ENCODE measurements at places on chromosomes 7 and 10.

- no peak for DNase-seq
These were observed 274.2 kb downstream of the ADARB2 start for GRCh38 chr10:1462994-1463633.

DNA sequence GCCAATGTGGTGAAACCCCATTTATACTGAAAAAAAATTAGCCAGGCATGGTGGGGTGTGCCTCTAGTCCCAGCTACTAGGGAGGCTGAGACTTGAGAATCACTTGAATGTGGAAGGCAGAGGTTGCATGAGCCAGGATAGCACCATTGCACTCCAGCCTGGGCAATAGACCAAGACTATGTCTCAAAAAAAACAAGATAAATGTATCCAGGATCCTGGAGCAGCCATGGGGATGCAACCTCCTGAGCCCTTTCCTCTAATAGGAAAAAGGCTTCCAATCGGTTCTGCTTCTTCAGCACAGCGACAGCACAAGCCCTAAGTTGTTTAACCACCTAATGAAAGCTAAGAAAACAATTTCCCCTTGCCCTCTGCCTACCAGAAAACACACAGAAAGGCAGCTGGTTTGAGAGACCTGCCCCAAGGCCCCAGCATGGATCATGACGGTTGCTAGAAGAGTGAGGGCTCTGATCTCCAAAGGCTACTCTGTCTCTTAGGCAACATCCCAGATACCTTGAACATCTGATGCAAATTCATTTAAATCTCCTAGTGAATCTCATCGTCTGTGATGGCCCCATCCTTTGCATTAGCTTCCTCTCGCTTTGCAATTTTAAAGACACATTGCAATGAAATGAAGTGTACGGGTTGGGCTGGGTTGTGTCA lies 220.8 kb downstream of the ARHGAP21 start:
- no peak for DNase-seq

GRCh38 chr10:64206409-64206808 lies 685.2 kb downstream of the REEP3 start:
- DNase-seq, result no peak

- no peak for DNase-seq
These were observed 872.6 kb upstream of the SORCS1 start for GRCh38 chr10:108037061-108037460.

DNA sequence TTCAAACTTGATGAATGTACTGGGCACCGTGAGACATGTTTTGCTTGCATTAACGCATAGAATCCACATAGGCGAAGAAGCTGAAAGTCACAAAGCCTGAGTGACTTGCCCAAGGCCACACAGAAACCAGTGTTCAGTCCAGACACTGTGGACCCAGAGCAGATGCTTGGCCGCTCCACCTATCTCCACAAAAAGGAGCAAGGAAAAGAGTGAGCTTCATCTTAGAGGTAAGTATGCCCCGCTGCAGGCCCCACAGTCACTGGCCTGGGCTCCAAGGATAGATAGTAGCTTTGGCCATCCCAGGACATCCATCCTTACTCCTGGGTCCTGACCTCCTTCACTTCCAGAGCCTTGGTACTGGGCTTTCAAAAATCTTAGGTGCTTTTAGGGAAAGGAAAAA lies 60.1 kb upstream of the SAMD8 start:
- no peak for DNase-seq

DNA sequence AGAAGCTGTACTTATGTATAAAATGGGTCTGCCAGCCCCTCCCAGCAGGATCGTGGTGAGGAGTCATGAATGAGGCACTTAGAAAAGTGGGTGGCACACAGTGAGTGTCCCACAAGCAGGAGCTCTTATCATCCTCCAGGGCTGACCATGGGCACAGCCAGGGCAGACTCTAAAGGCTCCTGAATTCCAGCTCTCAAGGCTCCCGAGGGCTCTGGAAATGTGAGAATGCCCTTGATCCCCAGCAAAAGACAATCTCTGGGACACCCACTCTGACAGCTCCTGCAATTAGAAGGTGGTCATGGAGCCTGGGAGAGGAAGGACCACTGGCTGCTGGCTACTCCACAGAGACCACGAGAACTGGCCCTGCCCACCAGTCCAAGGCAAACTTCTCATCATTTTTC lies 1.6 kb downstream of the VSTM4 start:
- no peak for DNase-seq

DNA sequence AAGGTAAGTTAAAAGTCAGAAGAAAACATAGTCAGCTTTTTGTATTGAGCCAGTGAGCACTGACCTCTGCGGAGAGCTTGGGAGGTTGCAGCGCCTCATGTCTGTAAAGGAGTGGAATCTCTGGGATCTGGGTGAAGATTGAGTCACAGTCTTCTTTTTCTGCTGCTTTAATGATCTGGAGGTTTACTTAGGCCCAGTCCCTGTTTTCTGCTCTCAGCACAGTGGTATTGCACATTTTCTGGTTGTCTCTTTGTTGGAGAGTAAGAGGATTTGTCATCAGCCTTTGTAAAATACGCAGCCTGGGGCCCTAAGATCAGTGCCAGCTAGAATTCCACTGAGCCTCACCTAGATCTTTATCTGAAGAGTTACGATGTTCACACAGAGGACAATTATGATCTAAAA lies 58.3 kb upstream of the GJD4 start:
- DNase-seq, result no peak

- no peak for DNase-seq
These were observed 38.7 kb downstream of the A1CF start for GRCh38 chr10:50846753-50847152.

DNA sequence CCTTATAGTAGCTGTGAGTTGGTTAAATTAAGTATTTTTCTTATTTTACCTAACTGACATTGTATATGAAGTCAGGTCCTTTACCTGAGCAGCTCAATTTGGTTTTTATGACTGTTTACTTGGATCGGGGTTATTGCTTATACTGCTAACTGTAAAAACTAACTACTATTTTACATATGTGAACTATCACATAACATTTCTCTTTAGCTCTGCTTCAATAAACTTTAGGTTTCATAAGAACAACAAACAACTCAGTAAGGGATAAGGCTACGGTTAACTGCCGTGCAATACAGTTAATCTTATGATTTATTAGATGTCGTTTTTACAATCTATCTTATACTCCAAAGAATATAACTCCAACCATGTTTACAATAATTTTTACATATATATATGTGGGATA lies 480.2 kb downstream of the PARD3 start:
- no peak for DNase-seq

DNA sequence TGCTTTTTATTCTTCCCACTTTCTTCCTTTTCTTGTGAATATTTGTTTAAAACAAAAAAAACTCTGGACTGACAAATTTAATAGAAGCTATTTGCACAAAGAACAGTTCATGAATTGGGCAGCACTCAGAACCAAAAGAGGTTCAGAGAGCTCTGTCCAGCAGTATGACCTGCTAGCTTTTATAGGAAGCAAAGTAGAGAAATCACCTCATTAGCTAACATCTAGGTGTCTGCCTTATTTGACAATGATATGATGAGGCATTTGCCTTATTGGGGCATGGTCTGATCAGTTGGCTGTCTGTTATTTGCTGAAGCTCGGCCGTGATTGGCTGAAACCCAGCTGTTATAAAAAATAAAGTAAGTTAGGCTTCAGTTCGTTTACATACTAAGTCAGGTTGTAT lies 819 bp upstream of the TRIM4 start:
- no peak for DNase-seq

DNA sequence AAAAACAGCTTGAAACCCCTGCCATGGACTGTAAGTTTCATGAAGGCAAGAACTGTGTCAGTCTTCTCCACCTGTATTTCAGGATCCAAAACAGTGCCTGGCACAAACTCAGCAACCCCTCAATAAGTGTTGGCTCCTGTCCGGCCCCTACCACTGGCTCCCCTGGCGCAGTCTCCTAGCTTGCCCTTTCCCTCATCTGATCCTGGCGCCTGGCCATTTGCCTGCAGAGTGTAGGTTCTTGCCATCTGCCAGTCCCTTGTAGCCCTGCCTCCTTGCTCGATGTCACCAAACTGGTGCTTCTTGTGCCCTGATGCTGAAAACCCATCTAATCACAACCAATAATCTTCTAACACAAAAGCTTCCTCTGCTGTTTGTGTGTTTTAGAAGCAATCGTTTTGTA lies 60.4 kb downstream of the LGI1 start:
- DNase-seq, result no peak

GRCh38 chr10:35895331-35895730 lies 253.2 kb upstream of the FZD8 start:
- DNase-seq, result no peak
